ENCODE measurements at places on chromosomes 7 and 10.

- H3K27me3 ChIP-seq, result no peaks in the 10 kb centered on the region
- no peak overlapping the region for H3K4me3 ChIP-seq
- H3K4me1 ChIP-seq, result peaks cover 24% of the 10 kb centered on the region
These were observed 46.1 kb upstream of the ZMIZ1 start for GRCh38 chr10:79022565-79023230.

GRCh38 chr7:156160811-156161210 is 348.5 kb upstream of the SHH start:
- no peaks in the 10 kb centered on the region for H3K4me1 ChIP-seq
- DNase-seq, result no peak
- no peak overlapping the region for H3K27ac ChIP-seq
- H3K4me3 ChIP-seq, result no peak overlapping the region
- no peaks in the 10 kb centered on the region for H3K27me3 ChIP-seq

GRCh38 chr10:50312464-50313437 is 61.4 kb upstream of the ASAH2 start:
- no peaks in the 10 kb centered on the region for H3K27me3 ChIP-seq
- H3K27ac ChIP-seq, result no peak overlapping the region
- peaks cover 5% of the 10 kb centered on the region for H3K4me1 ChIP-seq
- DNase-seq, result no peak

DNA sequence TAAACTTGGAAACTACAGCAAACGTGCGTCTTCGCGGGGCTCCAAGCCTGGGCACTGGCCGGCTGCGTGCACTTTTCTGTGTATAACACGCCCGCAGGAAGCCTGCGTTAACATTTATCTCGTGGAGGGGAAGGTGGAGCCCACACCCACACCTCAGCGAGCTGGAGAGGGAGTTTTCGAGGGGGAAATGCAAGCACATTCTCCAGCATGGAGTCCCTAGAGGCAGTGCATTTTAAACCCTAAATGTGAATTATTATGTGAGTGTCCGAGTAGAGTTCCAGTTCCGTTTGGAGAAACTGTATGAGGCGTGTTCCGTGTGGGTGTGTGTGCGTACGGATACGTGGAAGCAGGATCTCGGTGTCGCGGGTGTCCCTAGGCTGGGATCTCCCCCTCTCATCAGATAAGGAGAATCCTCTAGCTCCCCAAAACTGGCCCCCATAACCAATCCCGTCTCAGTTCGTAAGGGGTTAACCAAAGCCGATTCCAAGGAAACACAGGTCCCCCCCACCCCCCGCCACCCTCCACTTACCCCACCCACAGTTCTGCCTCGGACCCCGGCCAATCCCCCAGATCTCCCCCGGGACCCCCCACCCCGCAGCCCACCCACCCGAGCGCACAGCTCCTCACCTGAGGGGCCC is 403 bp downstream of the CDK6 start:
- H3K27me3 ChIP-seq, result no peaks in the 10 kb centered on the region
- H3K4me1 ChIP-seq, result peaks cover 17% of the 10 kb centered on the region
- peak; percentile 58 for DNase-seq
- H3K27ac ChIP-seq, result peak overlapping the region; percentile 68
- H3K4me3 ChIP-seq, result peak overlapping the region; percentile 39

- H3K36me3 ChIP-seq, result no peaks in the 10 kb centered on the region
- no peaks in the 10 kb centered on the region for H3K27me3 ChIP-seq
- DNase-seq, result no peak
- H3K27ac ChIP-seq, result no peak overlapping the region
- H3K4me3 ChIP-seq, result no peak overlapping the region
These were observed 259.3 kb upstream of the TCERG1L start for GRCh38 chr10:131570716-131571307.

- no peak overlapping the region for H3K4me3 ChIP-seq
- H3K36me3 ChIP-seq, result no peaks in the 10 kb centered on the region
- DNase-seq, result no peak
- H3K27ac ChIP-seq, result no peak overlapping the region
These were observed 7.6 kb upstream of the UNC5B start for GRCh38 chr10:71204746-71205145.

DNA sequence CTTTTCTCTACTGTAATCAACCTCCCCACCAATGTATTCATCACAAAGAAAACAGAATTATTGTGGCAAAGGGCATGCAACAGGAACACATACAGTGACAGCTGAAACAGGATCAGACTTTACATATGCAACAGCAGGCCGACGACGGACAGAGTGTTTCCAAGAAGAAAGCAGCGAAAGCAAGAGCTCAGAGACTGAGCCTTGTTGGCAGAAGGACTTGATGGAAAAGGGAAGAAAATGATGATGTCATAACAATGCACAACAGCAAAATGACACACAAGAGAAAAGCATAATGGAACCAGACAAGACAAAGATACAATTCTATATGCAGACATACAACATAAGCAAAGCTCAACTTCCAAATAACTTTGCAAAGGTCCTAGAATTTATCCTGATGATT is 106.5 kb downstream of the ARHGAP12 start:
- no peak overlapping the region for H3K27ac ChIP-seq
- H3K4me1 ChIP-seq, result no peaks in the 10 kb centered on the region
- DNase-seq, result no peak
- H3K27me3 ChIP-seq, result no peaks in the 10 kb centered on the region
- no peak overlapping the region for H3K4me3 ChIP-seq
